ENCODE measurements at places on chromosomes 4 and X.

GRCh38 chr4:79626101-79626500, 218.1 kb upstream of the GK2 start:
- DNase-seq = no peak

GRCh38 chrX:525134-525533, 105.5 kb upstream of the SHOX start:
- no peak for DNase-seq

DNA sequence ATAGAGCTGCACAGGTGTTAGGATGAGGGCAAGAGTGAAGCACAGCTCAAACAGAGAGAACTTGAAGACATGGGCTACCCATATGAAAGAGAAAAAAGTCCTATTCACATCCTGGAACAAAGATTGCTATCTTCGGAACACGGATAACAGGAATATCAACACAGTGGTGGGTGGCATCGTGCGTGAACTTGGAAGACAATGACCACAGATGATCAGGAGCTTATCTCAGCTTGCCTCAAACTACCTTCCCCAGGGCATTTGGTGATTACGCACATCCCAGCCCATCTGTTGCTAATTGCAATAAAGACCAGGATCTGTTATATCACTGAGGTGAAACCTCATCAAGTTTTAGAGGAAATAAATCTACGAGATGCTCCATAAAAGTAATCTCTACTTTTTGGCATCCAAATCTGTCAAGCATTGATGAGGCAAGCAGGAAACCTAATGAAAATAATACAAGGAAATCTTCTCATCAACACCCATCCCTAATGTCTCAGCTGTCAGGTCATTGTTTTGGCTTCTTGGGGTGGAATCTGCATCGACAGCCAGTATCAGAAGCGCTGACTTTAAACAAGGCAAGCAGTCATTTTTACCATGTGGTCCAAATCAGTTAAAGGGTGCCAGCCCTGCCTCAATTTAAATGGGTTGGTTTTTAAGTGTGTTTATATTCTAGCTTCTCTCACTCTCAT, 188.2 kb downstream of the SPCS3 start:
- no peak for DNase-seq

- no peak for DNase-seq
Measured at GRCh38 chrX:132088864-132089263, 39.0 kb downstream of the FRMD7 start.

GRCh38 chr4:113311047-113311446, 261.6 kb downstream of the ANK2 start:
- DNase-seq = no peak

GRCh38 chr4:87511500-87511899, 17.7 kb downstream of the SPARCL1 start:
- DNase-seq = no peak

DNA sequence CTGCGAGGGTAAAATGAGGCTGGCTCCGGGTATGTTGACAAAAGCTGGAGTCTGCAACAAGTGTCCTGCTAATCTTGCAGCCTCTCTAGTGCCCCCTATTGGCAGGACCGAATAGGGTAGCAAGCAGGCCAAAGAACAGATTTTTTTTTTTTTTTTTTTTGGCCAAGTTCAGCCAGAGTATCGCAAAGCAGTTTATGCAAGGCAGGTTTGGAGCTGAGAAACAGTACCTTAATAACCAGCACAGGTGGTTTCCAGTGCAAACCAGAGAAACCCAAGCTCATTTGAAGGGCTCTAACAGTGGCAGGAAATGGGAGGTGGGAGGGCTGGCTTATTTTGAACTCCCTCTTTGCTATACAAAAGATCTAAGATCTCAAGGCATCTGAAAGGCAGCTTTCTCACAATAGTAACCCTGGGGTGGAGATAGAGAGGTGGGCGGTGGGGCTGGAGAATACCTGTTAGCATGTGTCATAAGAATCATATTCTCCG, 38.2 kb upstream of the OCIAD2 start:
- no peak for DNase-seq

GRCh38 chr4:121785479-121785878, 15.6 kb upstream of the EXOSC9 start:
- peak; percentile 58 for DNase-seq

DNA sequence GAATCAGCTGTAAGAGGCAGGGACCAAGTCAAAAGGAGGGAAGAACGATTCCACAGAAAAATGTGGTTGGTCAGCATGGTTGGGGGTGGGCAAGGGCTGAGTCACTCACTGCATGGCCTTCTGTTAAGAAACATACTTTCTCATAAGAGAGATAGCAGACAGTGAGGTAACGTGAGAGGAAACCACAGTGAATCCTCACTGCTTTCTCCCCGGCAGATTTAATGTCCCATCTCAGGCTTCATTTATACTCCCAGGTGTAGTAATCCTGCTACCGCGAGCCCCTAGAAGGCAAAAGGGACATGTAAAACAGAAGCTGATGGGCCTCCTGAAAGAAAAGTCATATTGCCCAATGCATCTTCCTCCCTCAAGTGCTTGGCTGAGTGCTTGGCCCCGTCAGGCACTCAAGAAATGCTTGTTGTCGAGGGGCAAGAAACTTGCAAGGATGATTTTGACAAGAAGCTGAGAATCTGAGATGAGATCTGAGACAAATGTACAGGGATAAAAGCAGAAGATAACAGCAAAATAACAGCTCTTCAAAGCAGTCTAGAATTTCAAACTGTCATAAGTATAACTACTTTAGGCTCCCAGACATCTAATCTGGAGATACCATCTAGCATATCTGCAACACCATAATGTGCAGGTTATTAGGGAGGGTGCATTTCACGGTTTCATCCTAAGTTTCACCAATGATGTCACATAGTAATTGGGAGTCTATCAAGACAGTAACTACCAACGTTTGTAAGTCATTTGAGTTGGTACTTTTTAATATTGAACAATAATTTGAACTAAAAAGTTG, 40.2 kb downstream of the SH3KBP1 start:
- peak; percentile 82 for DNase-seq
